ENCODE measurements at places on chromosomes 7 and 10. TPM values are rescaled to one million over a fixed set of nuclear protein-coding genes. Genes with fewer than 3 reads are reported as not detected.

DNA sequence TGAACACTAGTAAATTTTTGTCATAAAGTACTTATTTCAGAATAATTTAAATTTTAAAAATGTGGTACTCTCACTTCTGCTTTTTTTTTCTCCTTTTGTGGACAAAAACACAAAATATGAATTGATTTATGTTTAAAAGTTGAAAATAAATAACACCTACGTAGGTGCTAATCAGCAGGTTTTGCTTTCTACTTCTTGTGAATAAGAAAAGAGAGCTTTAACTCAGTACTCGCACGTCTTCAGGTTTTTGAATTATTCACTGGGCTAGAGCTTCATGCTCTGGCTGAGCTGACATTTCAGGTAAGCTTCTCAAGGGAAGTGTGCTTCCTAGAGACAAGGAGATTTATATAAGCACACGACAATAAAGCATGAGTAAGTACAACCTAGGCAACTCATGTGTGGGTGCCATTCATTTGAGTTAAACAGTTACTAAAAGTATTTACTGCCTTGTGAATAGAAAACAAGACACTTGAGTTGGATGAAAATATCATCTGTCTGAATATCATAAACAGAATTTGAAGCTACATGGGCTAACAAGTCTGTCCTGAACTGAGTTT lies 190.0 kb upstream of the POT1 start:
- H3K4me1 ChIP-seq = no peaks in the 10 kb centered on the region
- no peak overlapping the region for H3K27ac ChIP-seq
- H3K27me3 ChIP-seq = no peaks in the 10 kb centered on the region
- no peaks in the 10 kb centered on the region for H3K36me3 ChIP-seq
- H3K4me3 ChIP-seq = no peak overlapping the region

- H3K27ac ChIP-seq = no peak overlapping the region
- no peaks in the 10 kb centered on the region for H3K4me1 ChIP-seq
- no peaks in the 10 kb centered on the region for H3K36me3 ChIP-seq
- DNase-seq = no peak
- no peaks in the 10 kb centered on the region for H3K27me3 ChIP-seq
Observed at GRCh38 chr10:43892062-43892770, 243.5 kb upstream of the ZNF32 start.

- peaks cover 36% of the 10 kb centered on the region for H3K27me3 ChIP-seq
- no peaks in the 10 kb centered on the region for H3K4me1 ChIP-seq
- no peak overlapping the region for H3K27ac ChIP-seq
Observed at GRCh38 chr7:64181586-64181985, 25.4 kb upstream of the ZNF735 start.

GRCh38 chr10:43350156-43350555 lies 21.3 kb upstream of the FXYD4 start:
- H3K36me3 ChIP-seq = no peaks in the 10 kb centered on the region
- no peaks in the 10 kb centered on the region for H3K4me1 ChIP-seq
- H3K4me3 ChIP-seq = no peak overlapping the region
- no peaks in the 10 kb centered on the region for H3K27me3 ChIP-seq
- no peak for DNase-seq

DNA sequence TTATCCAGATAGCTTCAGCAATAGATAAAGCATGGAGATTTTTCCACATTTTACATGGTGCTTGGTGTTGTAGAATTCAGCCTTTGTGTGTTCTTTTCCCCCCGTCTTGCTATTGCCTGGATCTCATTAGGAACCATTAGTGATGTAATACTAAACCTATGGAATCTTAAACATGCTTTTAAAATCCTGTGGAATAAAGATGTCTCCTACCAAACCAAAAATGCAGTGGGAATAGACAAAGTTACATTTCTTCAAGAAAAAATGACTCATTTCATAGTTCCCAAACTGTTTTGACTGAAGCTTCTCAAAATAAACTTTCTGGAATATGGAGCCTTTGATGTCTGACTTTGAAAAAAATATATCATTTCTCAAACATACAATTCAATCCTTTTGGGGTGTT lies 44.0 kb downstream of the CALD1 start:
- H3K27ac ChIP-seq = no peak overlapping the region
- no peaks in the 10 kb centered on the region for H3K27me3 ChIP-seq
- no peaks in the 10 kb centered on the region for H3K36me3 ChIP-seq

DNA sequence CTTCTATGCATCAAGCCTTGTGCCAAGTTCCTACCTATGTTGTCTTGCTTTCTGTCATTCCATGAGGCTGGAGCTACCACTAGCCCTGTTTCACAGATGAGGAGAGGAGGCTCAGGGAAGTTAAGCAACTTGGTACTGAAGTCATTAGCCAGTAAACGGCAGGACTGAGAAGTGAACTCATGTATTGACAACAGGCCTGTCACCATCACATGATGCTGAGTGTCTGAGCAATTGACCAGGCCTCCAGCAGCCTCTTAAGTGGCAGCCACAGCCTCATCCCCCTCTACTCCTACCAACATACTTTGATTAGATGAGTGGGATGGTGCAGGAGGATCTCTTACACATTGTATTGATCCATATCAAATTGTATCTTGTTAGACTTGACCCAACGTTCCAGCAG lies 317.6 kb downstream of the GRID1 start:
- no peaks in the 10 kb centered on the region for H3K4me1 ChIP-seq
- no peak overlapping the region for H3K27ac ChIP-seq
- H3K27me3 ChIP-seq = no peaks in the 10 kb centered on the region
- H3K4me3 ChIP-seq = no peak overlapping the region
- DNase-seq = no peak
- no peaks in the 10 kb centered on the region for H3K36me3 ChIP-seq

DNA sequence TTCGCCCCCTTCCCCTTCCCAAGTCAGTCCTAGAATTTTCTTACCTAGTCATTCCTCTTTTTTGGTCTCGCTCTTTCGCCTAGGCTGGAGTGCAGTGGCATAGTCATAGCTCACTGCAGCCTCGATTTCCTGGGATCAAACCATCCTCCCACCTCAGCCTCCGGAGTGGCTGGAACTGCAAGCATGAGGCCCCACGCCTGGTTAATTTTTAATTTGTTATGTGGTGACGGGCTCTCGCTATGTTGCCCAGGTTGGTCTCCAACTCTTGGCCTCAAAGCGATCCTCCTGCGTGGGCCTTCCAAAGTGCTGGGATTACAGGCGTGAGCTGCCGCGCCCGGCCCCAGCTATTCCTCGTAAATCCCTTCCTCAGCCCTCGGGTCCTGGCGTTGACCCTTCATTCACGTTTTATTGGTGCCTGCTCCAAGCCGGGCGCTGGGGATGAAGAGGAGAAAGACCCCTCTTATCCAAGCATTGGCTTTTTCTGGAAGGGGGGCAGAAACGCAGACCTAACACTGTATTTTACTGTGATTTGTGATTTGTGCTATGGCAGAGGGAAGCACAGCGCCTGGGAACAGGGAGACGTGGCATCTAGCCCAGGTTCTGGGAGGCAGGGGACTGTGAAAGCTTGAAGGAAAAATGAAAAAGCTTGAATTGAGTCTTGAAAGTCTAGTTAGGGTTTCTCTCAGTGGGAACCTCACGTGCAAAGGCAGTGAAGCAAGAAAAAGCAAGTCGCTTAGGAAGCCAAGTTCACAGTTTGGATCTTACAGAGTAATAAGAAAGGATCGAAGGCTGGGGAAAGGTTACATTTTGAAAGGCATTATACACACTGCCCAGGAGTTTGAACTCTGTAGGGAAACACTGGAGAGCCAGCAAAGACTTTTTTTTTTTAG lies 516 bp downstream of the ZNHIT1 start:
- no peak for DNase-seq
- H3K4me3 ChIP-seq = peak overlapping the region; percentile 72
- peak overlapping the region; percentile 91 for H3K27ac ChIP-seq
- H3K36me3 ChIP-seq = no peaks in the 10 kb centered on the region
- no peaks in the 10 kb centered on the region for H3K27me3 ChIP-seq
- H3K4me1 ChIP-seq = no peaks in the 10 kb centered on the region

- H3K27ac ChIP-seq = no peak within 1 kb of the TSS
- H3K4me1 ChIP-seq = no peaks in the 10 kb centered on the region
- H3K4me3 ChIP-seq = peak within 1 kb of the TSS; percentile 38
- no peaks in the 10 kb centered on the region for H3K36me3 ChIP-seq
- no peak for DNase-seq
Observed at GRCh38 chr10:100519311-100520051, at the start of gene SEC31B. Gene SEC31B, minus strand, starts transcription at chr10:100519861. Its CDS starts 2,909 bp downstream, at chr10:100516952.

DNA sequence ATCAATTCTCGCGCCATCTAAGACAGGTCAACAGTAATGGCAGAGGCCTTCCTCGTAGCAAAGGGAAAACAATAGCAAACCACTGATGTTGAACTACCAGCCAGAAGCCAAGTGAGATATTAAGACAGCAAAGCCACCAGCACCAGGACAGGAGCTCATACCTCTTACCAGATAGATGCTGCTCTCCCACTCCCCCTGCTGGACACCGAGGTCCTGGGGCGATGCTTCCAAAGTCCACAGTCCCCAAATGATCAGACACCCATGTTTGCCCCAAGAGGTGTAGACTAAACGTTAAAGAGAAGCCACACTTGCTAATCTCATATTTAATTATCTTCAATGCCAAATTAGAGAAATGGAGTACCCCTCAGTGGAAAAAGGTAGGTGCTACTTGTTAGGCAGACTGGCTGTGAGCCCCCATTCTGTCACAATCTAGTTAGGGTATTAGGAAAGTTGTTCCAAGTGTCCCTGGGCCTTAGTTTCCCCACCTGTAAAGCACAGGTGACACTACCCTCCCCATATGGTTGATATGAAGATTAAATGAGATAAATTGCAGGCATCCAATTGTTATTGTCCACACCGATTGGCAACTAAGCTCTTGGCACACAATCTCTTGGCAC lies 39.9 kb downstream of the TOMM7 start:
- H3K4me3 ChIP-seq = no peak overlapping the region
- H3K27ac ChIP-seq = no peak overlapping the region
- no peaks in the 10 kb centered on the region for H3K4me1 ChIP-seq
- no peaks in the 10 kb centered on the region for H3K36me3 ChIP-seq
- DNase-seq = peak; percentile 53

- peak overlapping the region; percentile 78 for H3K27ac ChIP-seq
- H3K36me3 ChIP-seq = no peaks in the 10 kb centered on the region
- DNase-seq = no peak
Observed at GRCh38 chr10:73803680-73804286, 7.6 kb downstream of the NDST2 start.

DNA sequence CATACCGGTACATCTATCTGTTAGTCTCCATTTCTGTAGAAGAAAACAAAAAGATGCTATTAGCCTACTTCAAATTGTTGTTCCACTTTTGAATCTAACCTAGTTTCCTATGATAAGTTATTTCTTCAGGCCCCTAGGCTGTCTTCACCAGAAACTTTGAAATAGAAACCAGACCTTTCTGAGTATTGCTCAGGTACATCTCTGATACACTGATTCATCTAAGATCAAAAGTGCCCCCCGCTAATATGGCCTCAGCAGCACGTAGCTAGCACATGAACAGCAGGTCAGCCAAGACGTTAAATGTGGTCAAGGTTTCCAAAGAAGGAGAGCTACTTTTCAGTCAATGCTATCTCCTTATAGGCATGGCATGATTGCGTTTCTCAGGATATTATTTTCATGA lies 23.6 kb downstream of the CTAGE6 start:
- no peaks in the 10 kb centered on the region for H3K27me3 ChIP-seq
- H3K4me3 ChIP-seq = no peak overlapping the region
- H3K36me3 ChIP-seq = no peaks in the 10 kb centered on the region
- no peaks in the 10 kb centered on the region for H3K4me1 ChIP-seq

DNA sequence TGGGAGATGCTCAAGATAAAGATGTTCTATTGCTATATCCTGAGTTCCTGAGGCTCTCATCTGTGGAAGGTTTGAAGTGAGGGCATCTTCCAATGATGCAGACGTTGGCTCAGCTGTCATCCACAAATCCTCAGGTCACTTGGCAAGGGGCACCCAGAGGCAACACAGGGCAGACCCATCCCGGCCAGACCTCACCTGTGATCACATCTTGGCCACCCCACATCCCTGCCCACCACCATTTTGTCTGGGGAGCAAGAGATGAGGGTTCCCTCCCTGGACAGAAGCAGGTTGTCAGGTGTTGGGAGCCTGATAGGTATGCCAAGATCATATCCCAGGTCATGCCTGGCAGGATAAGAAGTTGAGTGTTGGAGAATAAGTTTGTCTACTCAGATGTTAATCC lies 918.2 kb upstream of the ZNF722 start:
- no peaks in the 10 kb centered on the region for H3K4me1 ChIP-seq
- no peak for DNase-seq
- H3K4me3 ChIP-seq = no peak overlapping the region

DNA sequence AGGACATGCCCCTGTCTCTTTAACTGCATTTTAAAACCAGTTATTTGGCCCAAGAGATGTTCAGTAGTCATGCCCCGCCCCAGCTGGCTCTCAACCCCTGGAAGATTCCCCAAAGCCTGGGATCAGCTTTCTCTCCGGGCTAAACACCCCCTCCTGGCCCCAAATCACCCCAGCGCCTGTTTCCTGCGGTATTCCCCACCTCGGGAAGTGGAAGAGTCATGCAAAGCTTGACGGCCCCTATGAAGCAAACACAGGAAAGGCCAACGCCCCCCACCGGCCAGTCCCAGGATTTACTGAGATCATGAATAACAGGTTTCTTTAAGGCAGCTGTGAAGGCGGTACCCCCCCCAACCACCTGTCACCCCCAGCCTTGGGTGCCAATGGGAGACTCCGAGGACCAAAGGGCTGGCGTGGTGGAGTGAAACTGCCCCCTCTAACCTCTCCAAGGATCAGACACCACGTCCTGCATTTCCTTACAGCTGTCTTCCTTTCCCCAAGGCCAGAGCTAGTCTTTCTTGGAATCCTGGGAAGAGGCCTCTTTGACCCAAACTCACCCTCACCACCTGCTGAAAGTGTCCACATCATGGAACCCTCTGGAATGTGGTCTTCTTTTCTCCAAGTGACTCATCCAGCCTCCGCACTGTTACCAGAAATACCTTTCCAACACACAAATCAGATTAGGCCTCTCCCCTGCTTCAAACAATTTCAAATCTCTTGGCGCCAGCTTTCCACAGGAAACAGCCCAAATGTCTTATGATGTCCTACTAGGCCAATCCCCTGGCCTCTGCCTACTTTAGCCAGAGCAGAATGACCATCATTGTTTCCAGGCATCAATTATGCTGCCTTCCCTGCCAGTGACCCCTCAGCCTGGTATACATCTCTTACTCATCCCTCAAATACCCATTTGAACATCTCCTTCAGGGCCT lies 301.5 kb downstream of the ZEB1 start:
- H3K27ac ChIP-seq = peak overlapping the region; percentile 58
- H3K36me3 ChIP-seq = no peaks in the 10 kb centered on the region
- DNase-seq = no peak
- H3K4me1 ChIP-seq = no peaks in the 10 kb centered on the region
- H3K27me3 ChIP-seq = no peaks in the 10 kb centered on the region

DNA sequence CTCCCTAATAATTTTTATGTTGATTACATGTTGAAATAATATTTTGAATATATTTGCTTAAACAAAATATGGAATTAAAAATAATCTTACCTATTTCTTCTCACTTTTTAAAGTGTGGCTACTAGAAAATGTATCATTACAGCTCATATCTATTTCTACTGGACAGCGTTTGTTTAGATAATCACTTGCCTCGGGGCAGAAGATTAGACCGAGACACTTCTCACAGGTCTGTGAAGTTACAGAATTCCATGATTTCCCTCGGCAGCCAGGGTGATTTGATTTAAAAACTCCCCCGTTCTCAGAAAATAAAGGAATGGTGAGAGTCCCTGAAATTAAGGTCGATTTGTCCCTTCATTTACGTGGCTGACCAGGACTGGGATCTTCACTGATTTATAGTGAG lies 162.5 kb downstream of the DGKI start:
- H3K27ac ChIP-seq = no peak overlapping the region
- DNase-seq = no peak
- no peaks in the 10 kb centered on the region for H3K36me3 ChIP-seq
- no peaks in the 10 kb centered on the region for H3K27me3 ChIP-seq

GPRIN2 gene
- total RNA-seq = 5.9 TPM

ZNF488 gene
- not detected for total RNA-seq

VAX1 gene
- total RNA-seq = not detected

NIPSNAP2 gene
- 87.2 TPM for total RNA-seq

ADCY1 gene
- 1.6 TPM for total RNA-seq

VWDE gene
- 8.8 TPM for total RNA-seq
